ENCODE measurements at places on chromosomes 4 and X.

GRCh38 chr4:124097447-124097846 lies 615.1 kb downstream of the ANKRD50 start:
- no peak for DNase-seq

GRCh38 chr4:8177956-8178355 lies 19.3 kb upstream of the ABLIM2 start:
- no peak for DNase-seq

- DNase-seq = peak; percentile 32
These were observed 12.0 kb upstream of the CD38 start for GRCh38 chr4:15765910-15766697.

GRCh38 chrX:10582945-10583344 lies 37.4 kb downstream of the MID1 start:
- no peak for DNase-seq

DNA sequence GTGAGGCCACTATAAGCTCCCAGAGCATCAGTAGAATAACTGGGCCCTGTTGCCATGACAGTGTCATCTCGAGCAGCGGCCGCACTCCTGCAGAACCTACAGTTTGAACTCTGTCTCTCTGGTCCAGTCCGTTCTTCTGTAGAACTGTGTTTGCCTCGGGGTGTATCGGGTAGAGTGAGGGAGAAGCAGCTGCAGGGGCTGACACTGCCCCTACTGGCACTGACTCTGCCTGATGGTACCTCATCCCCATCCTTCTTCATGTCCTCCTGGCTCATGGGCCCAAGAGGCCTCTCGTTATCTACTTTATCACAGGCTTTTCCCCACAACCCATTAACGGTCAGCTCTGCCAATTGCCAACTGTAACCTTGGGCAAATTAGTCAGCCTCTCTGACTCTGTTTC lies 96.5 kb downstream of the NPNT start:
- DNase-seq = no peak

DNA sequence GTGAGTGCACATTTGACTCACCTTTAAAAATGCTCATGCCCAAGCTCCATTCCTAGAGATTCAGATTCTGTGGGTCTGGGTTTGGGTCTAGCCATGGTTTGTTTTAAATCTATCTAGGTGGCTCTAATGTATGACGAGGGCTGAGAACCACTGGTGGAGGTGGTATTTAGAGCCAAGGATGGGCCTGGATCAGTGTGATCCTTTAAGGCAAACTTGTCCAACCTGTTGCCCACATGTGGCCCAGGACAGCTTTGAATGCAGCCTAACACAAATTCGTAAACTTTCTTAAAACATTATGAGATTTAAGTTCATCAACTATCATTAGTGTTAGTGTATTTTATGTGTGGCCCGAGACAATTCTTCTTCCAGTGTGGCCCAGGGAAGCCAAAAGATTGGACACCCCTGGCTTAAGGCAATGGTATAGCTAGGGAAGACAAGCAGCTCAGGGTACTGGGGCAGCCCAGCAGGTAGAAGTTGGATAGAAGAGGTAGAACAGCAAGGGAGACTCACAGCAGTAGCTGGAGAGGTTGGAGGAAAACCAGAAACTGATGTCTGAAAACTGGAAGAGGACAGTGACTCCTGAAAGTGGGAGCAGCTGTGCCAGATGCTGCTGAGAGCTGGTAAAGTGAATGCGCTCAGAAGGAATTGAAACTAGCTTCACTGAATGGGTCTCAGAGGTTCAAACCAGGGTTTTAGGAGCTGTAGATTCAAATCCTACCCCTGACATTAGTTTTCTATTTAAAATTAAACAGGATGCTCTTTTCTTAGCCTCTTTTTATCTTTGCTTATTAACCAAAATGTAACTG lies 18.2 kb downstream of the ADD1 start:
- DNase-seq = no peak

- DNase-seq = no peak
These were observed 174.6 kb downstream of the INPP4B start for GRCh38 chr4:142671516-142671915.

GRCh38 chr4:149076401-149076800 lies 634.2 kb upstream of the NR3C2 start:
- no peak for DNase-seq

GRCh38 chr4:94345969-94346368 lies 3.3 kb upstream of the HPGDS start:
- DNase-seq = no peak

DNA sequence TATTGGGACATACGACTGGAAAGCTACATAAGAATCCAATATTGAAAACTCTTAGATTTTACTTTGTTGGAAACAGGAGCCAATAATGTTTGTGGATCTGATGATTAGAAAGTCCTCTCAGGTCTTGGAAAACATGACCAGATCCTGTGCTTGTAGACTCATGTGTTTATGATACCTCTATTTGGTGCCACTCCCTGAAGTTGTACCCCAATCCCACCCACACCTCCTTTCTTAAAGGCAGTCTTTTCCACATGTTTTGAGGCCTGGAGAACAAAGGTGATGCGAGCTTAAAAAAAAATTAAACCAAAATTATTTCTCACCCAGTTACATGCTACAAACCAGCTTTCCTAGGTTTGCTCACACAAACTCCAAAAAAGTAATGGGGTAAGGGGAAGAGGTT lies 262.7 kb downstream of the PTTG2 start:
- no peak for DNase-seq

GRCh38 chr4:54495091-54495490 lies 162.7 kb upstream of the KIT start:
- no peak for DNase-seq

DNA sequence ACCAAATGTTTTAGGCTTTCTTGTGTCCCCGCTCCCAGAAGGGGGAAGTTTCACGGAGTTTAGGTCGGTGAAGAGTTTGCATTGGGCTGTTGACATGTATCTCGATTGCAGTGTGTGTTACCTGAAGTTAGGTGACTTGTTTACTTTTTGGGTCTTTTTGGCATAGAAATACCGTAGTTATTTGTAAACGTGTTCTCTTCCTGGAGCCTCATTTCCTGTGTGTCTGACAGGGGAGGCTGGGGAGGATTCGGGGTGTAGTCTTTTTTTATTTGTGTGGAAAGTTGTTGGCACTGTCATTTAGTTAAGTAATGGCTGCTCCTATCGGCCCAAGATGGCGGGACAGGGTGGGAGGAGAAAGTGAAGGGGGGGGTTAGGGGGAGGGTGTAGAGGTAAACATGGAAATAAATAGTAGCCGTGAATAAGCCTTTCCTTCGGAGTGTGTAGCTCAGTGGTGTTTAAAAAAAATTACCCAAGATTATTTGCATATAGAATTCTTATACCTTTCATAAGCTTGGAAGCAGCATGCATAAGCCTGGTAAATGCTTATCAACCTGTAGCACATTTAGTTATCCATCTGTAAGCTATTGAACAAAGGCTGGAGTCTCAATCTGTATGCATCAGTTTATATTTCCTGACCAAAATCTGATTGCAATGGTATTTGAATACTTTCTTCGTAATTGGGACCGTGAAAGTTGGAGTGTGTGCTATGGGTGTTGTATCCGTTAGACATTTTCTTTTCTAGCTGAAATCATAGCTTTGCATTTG lies 1.6 kb downstream of the KDM6A start:
- peak; percentile 36 for DNase-seq

DNA sequence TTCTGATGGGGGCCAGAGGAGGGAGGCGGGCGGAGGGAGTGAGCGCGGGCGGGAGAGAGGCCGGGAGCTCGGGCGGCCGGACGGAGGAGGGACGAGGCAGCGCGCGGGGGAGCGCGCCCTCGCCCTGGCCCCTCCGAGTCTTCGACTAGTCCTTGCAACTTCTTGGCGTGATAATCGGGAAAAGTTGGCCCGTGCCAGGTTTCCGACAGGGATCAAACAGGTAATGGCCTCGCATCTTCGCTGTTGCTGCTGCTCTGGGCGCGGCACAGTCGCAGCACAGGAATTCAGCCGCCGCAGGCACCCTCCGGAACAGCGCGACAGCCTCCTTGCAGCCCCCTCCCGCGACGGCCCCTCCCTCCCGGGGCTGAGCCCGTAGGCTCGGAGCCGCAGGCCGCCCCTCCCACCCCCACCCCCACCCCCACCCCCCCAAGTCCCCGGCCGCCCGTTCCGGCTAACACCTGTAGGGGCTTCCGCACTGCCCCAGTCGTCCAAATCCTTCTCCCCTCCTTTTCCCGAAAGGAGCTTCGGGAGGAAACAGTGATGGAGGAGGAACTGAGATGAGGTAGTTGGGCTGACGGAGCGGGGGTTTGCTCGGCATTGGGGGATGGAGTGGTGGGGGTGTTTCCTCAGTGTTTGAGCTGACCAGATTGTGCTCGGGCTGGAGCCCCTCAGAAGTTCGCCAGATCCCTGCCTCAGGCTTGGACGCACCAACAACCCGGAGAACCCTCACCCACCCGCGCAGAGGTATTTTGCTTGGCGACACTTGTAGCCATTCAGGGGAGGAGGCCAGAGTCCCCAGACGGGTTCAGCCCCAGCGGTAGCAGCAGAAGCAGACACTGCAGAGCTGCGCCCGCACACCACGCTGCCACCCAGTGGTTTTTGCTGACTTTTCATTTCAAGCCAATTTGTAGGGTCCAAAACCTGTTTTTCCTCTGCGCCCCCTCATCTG lies at the start of gene FGF13:
TSS of gene FGF13 (minus strand) at position 319 of the 949 bp plus-strand sequence. CDS start 714 bp downstream, outside the sequence.
- no peak for DNase-seq

- no peak for DNase-seq
These were observed 487.9 kb upstream of the GALNT7 start for GRCh38 chr4:172680691-172681090.

Data from T-helper 9 cell (primary cell).